Endodermal cell (in vitro differentiated cells): ENCODE measurements at places on chromosomes 5 and 9.

GRCh38 chr9:137499416-137499815 is 40.3 kb upstream of the NSMF start:
- no peak for DNase-seq

GRCh38 chr5:68110264-68110663 is 105.3 kb upstream of the PIK3R1 start:
- DNase-seq: no peak

- no peak for DNase-seq
Observed at GRCh38 chr5:65383859-65384258, 97.9 kb downstream of the ADAMTS6 start.

GRCh38 chr9:128768606-128769005 is 3.1 kb downstream of the ZER1 start:
- no peak for DNase-seq

GRCh38 chr5:74401281-74401945 is 239.1 kb downstream of the ENC1 start:
- DNase-seq: no peak

- no peak for DNase-seq
Observed at GRCh38 chr9:110810262-110810976, 141.8 kb downstream of the MUSK start.

- DNase-seq: no peak
Observed at GRCh38 chr5:105836887-105837286, 1833.8 kb downstream of the EFNA5 start.

GRCh38 chr9:89873801-89874200 is 269.0 kb downstream of the GADD45G start:
- peak; percentile 22 for DNase-seq

DNA sequence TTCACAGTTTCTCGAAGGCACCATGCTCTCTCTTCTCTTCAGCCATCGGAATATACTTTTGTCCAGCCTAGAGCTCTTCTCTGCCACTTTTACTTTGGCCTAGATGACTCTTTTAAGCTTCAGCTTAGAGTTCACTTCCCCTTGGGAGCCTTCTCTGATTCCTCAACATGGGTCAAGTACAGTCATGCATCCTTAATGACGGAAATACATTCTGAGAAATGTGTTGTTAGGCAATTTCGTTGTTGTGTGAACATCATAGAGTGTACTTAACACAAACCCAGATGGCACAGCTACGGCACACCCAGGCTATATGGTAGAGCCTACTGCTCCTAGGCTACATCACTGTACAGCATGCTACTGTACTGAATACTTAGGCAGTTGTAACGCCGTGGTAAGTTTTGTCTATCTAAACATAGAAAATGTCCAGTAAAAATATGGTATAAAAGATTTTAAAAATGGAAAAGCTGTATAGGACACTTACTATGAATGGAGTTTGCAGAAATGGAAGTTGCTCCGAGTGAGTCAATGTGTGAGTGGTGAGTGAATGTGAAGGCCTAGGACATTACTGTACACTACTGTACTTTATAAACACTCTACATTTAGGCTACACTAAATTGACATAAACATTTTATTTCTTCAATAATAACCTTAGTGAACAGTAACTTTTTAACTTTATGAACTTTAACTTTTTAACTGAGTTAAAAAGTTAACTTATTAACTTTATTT is 15.1 kb upstream of the TNFSF15 start:
- no peak for DNase-seq

GRCh38 chr9:88076286-88077070 is 61.8 kb downstream of the SPATA31C2 start:
- DNase-seq: peak; percentile 91

GRCh38 chr5:57082441-57083067 is 91.3 kb upstream of the GPBP1 start:
- DNase-seq: no peak

- no peak for DNase-seq
Observed at GRCh38 chr9:108209132-108209685, 646.6 kb downstream of the ACTL7B start.

GRCh38 chr9:111013707-111014106 is 24.6 kb downstream of the LPAR1 start:
- no peak for DNase-seq

DNA sequence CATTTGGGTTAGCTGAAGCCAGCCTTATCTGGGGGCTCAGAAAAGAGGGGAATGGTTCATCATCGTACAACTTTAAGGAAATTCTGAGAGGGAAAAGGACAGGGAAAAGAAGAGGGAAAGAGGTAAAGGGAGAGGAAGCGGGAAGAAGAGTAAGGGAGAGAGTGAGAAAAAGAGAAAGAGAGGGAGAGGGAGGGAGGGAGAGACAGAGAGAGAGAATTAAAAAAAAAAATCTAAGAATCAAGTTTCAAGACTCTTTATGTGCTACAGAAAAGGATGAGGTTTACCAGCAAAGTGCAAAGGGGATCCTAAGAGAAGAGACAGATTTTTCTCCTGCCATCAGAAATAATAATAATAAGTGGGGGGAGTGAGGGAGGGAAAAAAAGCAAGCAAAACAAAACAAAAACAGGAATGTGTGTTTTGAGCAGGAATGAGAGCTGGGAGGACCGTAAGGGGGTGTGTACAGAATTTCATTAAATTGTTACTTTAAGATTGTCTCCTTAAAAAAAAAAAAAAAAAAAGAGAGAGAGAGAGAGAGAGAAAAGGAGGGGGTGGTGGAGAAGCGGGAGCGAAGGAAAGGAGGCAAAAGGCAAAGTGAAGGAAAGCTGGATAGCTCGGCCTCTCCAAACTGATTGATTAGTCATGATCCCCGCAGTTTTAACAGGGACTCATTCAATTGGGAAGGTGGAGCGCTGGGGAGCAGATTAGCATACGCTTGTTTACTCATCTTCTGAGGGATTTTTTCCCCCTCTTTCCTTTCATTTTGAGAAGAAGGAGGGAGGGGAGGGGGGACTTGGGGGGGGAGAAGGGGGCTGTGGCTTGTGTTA is 438 bp upstream of the PAPPA start:
- DNase-seq: peak; percentile 74

- no peak for DNase-seq
Observed at GRCh38 chr9:108047264-108047663, 557.7 kb upstream of the KLF4 start.

DNA sequence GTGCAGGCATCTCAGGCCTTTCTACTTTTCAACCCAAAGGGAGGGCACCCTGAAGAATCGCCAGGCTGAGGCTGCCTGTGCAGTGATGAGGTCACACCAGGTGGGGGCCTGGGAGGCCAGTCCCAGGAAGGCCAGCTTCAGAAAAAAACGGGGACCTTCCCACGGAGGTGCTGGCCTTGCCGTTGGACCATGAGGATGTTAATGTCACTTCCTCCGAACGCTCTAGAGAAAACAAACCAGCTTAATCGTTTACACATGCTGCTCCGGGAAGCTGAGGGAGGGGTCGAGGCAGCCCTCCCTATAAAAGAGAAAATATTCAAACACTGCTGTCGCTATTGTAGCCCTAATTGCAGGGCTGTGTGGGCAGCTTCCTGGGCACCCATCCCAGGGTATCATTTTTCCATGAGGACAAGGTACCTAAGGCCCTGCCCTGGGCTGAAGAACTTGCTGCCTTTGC is 27.0 kb downstream of the PTGES start:
- DNase-seq: no peak

DNA sequence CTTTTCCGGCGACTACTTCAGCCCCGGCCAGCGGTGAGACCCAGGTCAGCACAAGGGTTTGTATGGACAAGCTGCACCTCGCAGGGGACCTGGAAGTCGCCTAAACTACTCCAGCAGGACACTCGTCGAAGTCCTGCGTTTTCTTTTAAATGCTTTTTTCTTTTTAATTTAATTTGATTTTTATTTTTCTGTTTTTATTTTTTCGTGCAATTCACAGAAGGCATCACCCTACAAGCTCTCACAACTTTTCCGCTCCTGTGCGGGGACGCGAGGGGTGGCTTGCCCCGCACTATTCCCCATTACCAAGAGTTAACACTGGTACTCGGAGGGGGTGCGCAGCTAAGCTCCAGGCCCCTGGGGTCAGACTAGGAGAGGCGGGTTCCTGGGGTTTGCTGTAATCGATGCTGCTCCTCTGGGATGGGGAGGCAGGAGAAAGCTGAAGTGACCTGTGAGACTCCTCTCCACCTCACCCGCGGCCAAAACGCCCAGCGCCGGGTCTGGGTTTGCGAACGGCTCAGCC is 1.3 kb downstream of the EDIL3 start:
- DNase-seq: no peak

GRCh38 chr9:28120184-28120583 is 546.9 kb upstream of the C9orf72 start:
- DNase-seq: no peak

DNA sequence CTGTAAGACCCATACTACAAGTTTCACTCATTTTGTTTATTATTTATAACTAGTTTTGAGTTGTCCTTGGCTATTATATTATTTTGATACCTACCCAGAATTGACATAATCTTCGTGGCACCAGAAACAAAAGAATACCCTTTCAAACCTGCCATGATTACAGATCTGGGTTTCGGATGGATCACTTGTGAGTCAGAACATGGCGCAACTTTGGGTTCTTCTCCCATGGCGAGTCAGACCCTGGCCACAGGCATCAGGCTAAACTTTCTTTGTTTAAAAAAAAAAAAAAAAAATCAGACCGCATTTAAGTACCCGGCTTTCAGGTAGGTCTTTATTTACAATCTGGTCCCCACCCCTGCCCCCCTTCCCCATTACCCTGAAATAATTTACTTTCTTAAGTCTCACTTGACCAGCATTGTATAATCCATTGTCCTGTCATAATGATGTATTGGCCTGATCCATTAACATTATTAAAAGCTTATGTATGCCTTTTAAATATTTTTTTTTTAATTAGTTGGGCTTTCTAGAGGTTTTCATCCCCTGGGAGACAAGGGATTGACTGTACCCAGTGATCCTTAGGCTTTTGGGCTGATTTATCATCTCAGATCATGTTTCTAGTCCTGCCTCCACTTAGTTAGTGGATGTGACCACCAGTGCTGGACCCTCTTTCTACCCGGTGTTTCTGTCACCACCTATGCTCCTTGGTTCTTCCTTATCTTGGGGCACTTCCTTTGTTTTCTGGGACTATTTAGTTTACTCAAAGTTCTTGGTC is 43.9 kb downstream of the F2RL2 start:
- no peak for DNase-seq

GRCh38 chr5:67149951-67150523 is 46.6 kb downstream of the CD180 start:
- no peak for DNase-seq

DNA sequence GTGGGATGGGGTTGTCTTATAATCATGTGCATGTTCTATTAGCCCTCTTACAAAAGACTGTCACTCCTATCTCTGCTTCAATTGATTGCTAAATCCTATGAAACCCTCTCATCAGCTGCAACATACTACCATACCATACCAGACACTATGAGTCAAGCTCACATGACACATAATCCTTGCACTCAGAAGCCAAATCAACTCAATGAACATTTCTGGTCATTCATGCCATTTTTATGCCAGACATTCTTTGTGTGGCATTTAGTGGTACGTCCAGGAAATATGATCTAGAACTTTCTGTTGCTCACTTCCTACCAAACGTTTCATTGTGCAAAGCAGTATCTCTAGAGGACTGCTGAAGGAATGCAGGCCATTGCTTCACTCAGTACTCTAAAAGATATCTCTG is 159.2 kb upstream of the GNA14 start:
- DNase-seq: no peak

- no peak for DNase-seq
Observed at GRCh38 chr9:1047591-1048230, 2.4 kb upstream of the DMRT2 start.

- no peak for DNase-seq
Observed at GRCh38 chr5:13567819-13568218, 376.7 kb downstream of the DNAH5 start.

DNA sequence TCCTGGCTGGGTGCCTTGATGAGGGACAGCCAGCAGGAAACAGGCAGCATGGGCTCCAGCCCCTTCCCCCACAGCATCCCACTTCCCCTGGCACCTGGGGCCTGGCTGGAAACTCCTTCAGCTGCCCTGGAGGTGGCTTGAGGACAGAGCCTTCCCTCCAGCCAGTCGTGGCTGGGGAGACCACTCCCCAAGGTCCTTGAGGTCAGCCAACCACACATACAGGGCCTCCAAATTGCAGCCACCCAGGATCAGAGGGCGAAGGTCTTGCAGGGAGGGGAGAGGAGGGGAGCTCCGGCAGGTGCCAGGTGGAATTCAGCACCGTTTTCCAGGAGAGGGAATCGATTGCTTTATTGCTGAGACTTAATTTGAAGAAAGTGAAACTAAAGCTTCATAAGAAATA is 280.4 kb downstream of the PBX3 start:
- no peak for DNase-seq

GRCh38 chr5:168187614-168188013 is 103.8 kb upstream of the WWC1 start:
- DNase-seq: peak; percentile 48

GRCh38 chr9:133750982-133751649 is 13.0 kb upstream of the SARDH start:
- no peak for DNase-seq

DNA sequence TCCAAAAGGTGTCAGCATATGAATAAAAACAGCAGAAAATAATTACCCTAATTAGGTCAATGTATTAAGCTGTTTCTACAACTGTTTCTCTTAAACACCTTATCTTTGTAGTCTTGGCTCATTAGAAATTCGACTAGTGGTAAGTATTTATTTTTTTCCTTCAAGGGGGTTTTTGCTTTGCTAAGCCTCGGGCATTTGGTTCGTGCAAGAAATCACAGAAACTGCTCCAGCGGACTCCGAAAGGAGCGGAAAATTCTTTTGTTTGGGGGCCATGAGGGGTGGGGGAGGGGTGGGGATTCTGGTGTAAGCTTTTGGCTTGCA is 757 bp downstream of the ZBED3 start:
- DNase-seq: no peak

DNA sequence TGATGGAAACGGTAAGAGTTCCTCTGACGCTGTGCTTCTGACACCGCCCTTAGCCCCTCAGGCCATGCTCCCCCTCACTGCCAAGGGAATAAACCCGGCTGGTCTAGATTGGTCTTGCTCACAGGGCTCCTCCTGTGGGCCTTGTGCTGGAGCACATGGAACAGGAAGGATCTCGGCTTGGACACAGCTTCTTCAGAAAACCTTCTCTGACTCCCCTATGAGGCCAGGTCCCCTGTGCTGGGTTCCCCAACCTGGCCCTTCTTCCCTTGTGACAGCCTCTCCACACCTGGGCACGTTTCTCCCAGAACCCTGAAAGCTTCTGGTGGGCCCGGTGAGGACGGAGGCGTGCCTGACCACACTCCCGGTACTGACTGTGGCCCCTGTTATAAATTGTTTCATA is 8.2 kb downstream of the SPATA31E1 start:
- peak; percentile 42 for DNase-seq

DNA sequence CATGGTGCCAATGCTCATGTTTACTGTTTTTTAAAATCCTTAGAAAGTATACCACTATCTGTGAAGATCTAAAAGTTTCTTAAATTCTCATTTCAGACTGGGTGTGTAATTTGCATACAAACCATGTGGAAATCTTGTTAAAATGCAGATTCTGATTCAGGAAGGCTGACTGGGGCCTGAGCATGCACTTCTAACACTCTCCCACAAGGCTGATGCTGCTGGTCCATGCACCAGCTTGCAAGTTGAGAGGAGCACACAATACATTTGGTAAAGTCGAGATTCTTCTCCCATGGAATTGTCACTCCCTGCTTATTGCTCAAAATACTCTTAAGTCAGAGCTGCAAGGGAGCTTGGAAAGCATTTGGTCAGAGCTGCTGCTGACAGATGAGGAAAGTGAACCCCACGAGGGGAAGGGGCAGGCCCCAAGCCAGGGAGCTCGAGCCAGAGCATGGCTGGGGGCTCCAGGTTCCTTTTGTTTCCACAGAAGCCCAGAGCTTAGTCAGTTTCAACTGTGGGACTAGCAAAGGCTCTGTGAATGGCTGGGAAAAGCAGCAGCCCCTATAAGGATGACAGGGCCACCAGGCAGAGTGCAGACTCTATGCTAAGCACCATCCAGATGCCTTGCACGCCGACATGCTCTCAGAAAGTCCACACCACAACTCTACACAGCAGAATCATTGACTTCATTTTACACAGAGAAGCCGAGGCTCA is 93.5 kb upstream of the HAND1 start:
- DNase-seq: no peak
